Natural killer cell treated with Interleukin-12 subunit alpha and Interleukin-12 subunit beta and Interleukin-15 and Interleukin-18, amount 100 ng/mL, for 72 hours (primary cell): ENCODE measurements at places on chromosomes 7 and 10.

GRCh38 chr10:123909866-123910265, 18.3 kb upstream of the CPXM2 start:
- DNase-seq: no peak

GRCh38 chr7:15593382-15593781, 31.6 kb upstream of the AGMO start:
- DNase-seq: no peak

- DNase-seq: no peak
Observed at GRCh38 chr10:123945325-123945920, 53.8 kb upstream of the CPXM2 start.

- DNase-seq: peak; percentile 51
Observed at GRCh38 chr10:72075376-72076115, 12.8 kb downstream of the SPOCK2 start.

GRCh38 chr7:34320926-34321661, 336.9 kb upstream of the NPSR1 start:
- DNase-seq: no peak

DNA sequence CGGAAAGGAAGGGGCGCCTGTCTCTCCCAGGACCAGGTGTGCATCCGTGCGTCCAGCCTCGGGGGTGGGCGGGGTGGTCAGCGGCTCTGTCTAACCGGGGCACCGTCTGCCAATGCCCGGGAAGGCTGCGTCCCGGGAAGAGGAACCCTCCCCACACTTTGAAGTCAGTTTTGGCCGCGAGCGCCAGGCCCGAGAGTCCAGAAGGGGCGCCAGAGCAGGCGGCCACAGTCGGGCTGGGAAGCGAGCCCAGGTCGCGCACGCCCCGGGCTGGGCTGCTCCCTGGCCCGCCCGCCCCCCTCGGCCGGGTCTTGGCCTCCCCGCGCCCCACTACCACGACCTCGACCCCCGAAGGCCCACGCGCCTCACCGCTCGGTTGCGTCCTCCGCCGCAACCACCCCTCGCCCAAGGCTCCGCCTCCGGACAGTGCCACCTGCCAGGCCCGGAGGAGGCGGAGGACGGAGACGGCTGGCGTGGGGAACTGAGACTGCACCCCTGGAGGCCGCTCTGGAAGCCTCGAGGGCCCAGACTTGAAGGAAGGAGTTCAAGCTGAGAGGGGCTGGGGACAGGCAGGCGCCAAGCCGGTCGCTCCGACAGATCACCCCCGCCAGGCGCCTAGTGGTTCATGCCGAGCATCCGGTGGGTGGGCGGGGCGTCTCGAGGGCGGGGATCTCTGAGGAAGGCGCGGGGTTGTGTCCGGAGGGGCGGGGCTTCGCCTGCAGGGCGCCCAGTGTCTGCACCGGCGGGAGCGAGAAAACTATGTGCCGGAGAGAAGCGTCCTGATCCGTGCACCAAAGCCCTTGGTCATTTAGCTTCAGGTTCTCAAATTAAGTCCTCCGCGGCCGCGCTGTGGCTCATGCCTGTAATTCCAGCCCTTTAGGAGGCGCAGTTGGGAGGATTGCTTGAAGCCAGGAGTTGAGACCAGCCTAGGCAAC, at the start of gene BRAT1:
TSS of gene BRAT1 (minus strand) at position 404 of the 932 bp plus-strand sequence. CDS start 1,093 bp downstream, outside the sequence.
- peak; percentile 95 for DNase-seq

- DNase-seq: no peak
Observed at GRCh38 chr7:140155428-140155827, 21.4 kb downstream of the KDM7A start.

- DNase-seq: no peak
Observed at GRCh38 chr7:100546129-100546925, 7.3 kb downstream of the AGFG2 start.
